H7 (cell line): ENCODE measurements at places on chromosomes 11 and 22.
A peak's percentile ranks its signal among the peaks of the same experiment; 100 is the strongest.

DNA sequence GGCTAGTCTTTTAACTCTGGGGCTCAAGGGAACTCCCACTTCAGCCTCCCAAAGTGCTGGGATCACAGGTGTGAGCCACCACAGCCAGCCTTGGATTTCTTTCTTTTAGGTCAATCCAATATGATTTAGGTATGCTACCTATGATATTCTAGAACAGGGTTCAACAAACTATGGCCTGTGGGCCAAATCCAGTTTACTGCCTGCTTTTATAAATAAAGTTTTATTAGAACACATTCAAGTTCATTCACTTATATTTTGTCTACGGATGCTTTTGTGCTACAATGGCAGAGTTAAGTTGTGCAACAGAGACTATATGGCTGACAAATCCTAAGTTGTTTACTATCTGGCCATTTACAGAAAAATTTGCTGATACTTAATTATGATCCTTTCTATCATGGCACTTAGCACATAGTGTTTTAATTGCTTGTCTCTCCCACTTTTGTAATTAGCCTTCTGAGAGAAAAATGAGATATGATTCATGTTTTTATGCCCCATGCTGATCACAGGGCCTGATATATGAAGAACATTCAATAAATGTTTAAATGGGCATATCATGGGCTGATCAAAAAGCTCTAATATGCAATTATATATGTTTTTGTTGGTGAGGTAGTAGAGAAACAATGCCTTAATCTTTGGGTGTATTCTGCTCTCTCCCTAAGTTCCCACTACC, 109.6 kb downstream of the STIM1 start:
- DNase-seq = no peak

GRCh38 chr11:110766316-110766715, 54.1 kb upstream of the ARHGAP20 start:
- no peak for DNase-seq

- DNase-seq = peak; percentile 3
Observed at GRCh38 chr11:82546661-82547557, 186.8 kb downstream of the FAM181B start.

DNA sequence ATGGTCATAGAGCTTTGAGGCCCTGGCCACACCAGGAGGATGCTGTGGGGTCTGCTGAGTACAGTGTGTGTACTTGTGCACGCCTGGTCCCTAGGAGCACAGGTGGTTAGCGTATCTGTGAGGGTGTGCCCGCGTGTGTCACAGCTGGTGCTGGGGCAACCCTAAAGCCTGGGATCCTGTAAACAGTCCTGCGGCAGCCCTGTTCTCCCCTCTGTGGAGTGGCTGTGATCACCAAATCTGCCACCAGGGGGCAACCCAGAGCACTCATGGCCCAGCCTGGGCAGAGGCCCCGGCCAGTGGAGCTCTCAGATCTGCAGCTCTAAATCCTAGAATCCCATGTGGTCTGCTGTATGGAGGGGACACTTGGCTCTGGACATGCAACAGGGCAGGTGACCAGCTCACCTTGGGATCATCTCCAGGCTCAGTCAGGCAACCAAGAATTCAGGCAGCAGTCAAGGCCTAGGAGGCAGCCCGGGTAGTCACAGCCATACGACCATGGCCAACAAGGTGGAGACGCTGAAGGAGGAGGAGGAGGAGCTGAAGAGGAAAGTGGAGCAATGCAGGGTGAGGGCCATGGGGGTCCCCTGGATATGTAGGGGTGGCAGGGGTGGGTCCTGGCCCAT, 3.9 kb downstream of the SH3BP1 start:
- peak; percentile 96 for DNase-seq

DNA sequence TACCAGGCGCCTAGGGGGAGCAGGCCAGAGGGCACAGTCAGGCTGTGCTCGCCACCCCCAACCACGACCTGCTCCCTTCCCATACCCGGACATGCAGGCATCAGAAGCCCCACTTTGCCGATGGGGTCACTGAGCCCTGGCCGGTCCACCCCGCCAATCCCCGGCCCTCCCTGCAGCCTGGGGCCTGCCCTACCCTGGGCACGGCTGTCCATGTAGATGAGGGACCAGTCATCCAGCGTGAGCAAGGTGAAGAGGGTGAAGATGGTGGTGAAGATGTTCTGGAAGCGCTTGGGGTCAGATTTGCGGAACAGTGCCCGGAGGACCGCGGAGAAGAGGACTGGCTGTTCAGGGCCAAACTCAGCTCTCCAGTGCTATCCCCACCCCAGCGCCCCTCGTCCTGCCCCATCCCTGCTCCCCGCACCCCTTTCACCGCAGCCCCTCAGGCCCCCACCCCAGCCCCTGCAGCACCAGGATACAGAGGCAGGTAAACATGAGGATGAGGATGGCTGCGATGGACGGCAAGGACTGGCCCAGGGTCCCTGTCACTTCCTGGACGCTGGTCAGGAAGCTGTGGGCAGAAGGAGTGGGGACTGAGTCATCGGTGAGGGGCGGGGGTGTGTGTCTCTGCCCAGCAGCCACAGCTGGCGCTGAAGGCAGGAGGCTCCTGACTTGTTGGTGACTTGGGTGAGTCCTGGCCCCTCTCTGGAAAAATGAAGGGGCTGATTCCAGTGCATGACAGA, 5.5 kb downstream of the CATSPER1 start:
- DNase-seq = no peak

DNA sequence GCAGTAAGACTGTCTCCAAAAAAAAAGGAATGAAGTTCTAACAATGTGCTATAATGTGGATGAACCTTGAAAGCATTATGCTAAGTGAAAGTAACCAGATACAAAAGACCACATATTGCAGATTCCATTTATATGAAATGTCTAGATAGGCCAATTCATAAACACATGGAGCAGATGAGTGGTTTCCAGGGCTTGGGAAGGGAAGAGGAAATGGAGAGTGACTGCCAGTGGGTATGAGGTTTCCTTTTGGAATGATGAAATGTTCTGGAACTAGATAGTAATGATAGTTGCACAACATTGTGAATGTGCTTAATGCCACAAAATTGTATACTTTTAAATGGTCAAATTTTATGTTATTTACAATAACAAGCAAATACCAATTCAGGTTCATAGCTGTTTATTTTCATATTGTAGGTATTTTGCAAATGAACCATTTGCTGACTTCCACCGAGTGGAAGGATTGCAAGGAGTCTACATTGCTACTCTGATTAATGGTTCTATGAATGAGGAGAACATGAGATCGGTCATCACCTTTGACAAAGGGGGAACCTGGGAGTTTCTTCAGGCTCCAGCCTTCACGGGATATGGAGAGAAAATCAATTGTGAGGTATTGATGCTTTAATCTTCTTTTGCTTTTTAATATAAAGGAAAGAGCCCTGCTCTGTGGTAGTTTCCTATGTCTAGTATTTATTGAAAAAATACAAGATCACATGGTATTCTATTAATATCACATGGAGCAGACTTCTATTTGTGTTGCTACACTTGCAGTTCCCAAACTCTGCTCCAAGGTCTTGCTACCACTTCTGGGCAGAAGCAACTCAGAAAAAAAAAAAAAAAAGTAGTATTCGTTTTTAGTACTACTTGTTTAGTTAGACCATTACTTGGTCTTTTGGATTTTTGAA, 67.7 kb upstream of the SORL1-AS1 start:
- no peak for DNase-seq

- no peak for DNase-seq
Observed at GRCh38 chr11:79226126-79226525, 214.7 kb downstream of the TENM4 start.

DNA sequence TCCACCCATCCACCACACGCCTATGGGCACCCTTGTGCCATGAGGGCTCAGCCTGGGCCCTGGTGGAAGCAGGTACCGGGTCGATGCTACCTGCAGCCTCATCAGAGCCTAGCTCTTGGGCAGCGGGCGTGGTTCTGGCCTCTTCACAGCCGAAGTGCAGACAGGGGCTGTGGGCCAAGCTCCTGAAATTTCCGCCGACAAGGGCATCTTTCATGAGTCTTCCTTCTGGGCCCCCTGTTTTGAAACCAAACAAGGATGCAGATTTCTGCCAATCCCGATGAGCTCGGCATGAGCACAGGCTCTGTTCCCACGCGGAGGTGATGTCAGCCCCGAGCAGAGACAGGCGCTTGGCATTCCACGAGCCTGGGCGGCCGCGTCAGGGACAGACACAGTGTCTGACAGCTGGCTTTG, 22.6 kb upstream of the MGAT3 start:
- no peak for DNase-seq

DNA sequence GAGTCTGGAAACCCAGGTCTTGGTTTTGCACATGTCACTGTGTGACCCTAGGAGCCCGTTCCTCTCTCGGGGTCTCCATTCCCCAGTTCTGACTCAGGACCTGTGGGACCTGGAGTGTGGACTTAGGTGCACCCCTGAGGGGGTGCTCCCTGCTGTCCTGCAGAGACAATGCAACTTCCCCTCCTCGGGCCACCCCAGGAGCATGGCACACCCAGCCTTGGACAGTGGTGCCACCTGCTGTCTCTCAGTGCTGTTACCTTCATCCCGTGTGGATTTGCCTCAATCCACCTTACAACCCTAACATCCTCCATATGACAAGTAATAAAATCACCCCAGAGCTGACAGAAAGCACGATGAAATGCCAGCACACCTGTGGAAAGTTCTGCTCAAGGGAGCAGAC, 27.5 kb upstream of the CRYBB3 start:
- DNase-seq = peak; percentile 66

DNA sequence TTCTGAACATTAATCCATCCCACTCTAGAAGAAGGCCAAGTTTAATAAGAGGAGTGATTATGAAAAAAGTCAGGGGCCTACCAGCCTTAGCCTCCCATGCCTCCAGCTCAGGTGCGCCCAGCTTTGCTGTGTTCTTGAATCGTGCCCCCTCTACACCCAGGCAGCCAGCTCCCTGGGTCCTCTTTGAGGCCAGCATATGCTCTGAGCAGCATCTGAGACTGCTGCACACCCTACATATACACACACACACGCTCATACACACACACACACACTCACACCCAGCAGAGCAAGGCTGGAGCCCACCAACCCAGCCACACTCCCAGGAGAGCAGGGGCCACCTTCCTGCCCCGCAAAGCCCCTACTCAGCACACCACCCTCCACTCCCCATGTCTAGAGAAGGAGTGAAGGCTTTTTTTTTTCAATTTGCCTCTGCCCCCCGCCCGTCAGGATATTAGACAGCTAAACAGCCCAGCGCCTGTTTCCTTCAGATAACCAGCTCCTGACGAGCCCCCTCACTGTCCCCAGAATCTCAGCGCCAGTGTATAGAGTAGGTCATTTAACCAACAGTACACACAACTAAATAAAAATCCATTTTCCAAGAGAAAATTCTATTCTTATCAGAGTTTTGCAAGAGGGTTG, 121.6 kb downstream of the BUD13 start:
- DNase-seq = no peak

DNA sequence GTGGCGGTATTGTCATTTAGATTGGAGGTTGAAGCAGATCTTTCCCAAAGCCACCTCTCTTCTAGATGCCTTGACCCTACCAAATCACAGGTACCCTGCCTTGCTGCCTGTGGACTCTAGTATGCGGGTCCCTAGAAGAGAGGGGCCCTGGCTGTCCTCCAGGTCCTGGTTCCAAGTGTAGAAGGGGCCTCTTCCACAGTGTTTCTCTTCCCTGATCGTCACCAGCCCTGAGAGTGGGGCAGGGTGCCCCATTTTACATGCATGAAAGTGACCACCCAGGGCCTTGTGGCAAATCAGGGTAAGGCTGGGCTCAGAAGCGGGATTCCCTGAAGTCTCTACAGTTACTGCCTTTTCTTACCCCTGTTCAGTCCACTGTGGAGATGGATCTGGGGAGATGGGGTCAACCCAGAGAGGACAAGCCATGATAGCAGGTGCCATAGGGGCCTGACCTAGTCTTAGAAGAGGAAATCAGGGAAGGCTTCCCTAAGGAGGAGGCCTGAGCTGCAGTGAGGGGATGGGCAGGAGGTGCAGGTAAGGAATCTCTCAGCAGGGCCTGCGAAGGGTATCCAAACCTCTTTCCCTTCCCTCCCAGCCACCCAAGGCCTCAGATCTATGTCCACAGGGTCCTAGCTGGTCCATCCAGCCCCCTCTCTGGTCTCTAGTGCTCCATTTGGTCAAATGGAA, 1.2 kb upstream of the LRRC32 start:
- DNase-seq = no peak

DNA sequence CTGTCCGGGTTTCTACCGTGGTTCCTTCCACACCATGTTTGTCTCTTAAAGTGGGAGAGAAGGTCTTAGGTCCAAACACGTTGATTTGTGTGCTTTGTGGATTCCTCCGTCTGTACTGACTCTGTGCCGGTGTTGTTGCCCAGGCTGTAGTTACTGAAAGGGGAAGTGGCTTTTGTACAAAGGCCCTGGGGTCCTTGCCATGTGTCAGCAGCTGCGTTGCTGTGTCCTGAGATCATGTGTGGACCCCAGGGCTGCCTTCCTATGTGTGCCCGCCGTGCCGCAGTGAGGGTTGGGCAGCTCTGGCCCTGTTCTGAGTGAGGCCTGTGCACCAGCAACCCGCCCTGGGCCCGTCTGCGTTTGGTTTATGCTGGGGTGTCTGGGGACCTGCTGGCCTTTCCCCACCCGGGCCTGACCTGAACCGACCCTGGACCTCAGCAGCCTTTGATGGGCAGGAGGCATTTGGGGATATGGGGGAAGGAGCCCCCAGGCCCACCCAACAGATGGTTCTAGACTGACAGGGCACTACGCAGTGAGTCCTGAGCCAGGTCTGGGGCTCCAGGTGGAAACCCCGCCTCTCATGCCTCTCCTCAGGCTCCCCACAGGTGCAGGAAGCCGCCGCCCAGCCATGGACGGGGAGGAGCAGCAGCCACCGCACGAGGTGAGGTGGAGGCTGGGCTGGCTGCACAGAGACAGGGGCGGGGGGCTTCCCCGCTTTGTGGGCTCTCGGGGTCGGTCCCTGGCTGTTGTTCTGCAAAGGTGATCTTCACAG, 6.9 kb downstream of the TRABD start:
- no peak for DNase-seq

- no peak for DNase-seq
Observed at GRCh38 chr22:40216041-40216756, 38.5 kb downstream of the TNRC6B start.

DNA sequence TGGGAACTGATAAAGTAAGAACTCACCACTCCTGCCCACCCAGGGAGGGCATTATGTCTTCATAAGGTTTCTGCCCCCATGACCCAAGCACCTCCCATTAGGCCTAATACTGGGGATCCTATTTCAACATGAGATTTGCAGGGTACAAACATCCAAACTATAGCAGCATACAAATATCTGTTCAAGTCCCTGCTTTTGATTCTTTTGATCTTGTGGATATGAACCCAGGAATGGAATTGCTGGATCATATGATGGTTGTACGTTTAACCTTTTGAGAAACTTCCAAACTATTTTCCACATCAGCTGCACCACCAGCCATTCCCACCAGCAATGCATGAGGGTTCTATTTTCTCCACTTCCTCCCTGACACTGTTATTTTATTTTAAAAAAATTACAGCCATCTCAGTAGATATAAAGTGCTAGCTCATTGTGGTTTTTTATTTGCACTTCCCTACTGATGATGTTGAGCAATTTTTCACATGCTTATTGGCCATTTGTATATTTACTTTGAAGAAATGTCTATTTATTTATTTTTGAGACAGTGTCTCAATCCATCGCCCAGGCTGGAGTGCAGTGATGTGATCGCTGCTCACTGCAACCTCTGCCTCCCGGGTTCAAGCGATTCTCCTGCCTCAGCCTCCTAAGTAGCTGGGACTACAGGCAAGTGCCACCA, 7.1 kb upstream of the ATG16L2 start:
- DNase-seq = no peak

GRCh38 chr11:67505605-67506396, 638 bp upstream of the PITPNM1 start:
- DNase-seq = peak; percentile 96

- no peak for DNase-seq
Observed at GRCh38 chr22:33023153-33023827, 34.9 kb downstream of the SYN3 start.
